Activated naive CD4-positive, alpha-beta T cell treated with anti-CD3 and anti-CD28 coated beads, Interleukin-2, amount 50 U/mL, for 16 hours (primary cell): ENCODE measurements at places on chromosomes 2 and 18.
A peak's percentile ranks its signal among the peaks of the same experiment; 100 is the strongest.

GRCh38 chr18:62987859-62988258 is 272.5 kb downstream of the PHLPP1 start:
- DNase-seq: no peak

GRCh38 chr18:23945416-23946079 is 69.0 kb upstream of the TTC39C start:
- DNase-seq: no peak

DNA sequence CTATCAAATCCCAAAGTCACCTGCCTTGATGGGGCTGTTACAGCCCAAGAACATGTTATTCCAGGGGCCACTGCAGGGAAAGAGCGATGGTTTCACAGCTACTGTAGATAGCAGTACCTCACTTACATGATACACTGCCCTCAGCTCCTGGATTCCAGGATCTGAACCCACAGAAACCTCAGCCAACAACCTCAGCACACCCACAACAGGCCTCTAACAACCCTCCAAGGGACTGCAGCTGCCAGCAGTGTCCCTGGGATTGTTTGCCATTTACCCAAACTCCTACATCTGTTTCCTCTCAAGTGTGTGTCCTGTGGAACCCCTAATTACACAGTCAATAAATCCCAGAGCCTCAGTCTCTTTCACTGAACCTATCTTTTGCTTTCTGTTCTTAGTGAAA is 28.2 kb downstream of the OSBPL1A start:
- no peak for DNase-seq

DNA sequence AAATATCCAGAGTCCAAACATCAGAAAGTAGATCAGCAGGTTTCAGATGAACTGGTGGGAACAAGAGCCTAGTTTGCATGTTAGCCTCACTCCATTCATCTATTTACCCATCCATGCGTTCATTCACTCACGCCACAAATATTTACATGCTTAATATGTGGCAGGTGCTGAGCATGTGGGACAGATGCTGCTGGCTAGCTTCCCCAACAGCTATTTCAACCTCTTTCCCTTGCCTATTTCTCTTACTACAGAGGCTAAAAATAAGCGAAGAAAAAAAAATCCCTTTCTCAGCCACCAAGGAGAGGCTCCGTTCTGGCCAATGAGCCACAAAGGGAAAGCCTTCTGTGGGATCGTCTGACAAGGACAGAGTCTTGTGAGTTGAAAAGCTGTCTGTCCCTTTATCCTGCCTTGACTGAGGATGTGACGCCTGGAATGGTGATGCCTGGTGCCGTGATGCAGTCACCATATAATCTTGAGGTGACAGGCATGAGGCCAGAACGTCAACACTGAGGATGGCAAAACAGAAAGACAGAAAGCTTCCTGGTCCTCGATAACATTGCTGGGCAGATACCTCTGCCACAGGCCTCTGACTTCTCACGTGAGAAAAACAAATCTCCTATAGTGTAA is 78.2 kb downstream of the KCTD1 start:
- no peak for DNase-seq

DNA sequence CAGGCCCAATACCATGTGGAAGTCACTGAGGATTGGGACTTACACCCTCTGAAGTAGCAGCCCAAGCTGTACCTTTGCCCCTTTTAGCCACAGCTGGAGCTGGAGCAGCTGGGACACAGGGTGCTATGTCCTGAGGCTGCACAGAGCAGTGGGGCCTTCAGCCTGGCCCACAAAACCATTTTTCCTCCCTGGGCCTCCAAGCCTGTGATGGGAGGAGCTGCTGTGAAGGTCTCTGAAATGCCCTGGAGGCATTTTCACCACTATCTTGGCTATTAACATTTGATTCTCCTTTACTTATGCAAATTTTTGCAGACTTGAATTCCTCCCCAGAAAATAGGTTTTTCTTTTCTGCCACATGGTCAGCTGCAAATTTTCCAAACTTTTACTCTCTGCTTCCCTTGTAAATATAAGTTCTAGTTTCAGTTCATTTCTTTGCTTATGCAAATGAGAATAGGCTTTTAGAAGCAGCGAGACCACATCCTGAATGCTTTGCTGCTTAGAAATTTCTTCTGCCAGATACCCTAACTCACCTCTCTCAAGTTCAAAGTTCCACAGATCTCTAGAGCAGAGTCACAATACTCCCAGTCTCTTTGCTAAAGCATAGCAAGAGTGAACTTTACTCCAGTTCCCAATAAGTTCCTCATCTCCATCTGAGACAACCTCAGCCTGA is 213.8 kb upstream of the MGAT5 start:
- no peak for DNase-seq

GRCh38 chr2:69843993-69844392 is 14.5 kb downstream of the GMCL1 start:
- no peak for DNase-seq

- DNase-seq: no peak
Observed at GRCh38 chr2:12948961-12949353, 232.2 kb downstream of the TRIB2 start.

- no peak for DNase-seq
Observed at GRCh38 chr2:224260372-224261020, 141.4 kb downstream of the FAM124B start.

- no peak for DNase-seq
Observed at GRCh38 chr2:161250864-161251436, 57.3 kb upstream of the PSMD14 start.

DNA sequence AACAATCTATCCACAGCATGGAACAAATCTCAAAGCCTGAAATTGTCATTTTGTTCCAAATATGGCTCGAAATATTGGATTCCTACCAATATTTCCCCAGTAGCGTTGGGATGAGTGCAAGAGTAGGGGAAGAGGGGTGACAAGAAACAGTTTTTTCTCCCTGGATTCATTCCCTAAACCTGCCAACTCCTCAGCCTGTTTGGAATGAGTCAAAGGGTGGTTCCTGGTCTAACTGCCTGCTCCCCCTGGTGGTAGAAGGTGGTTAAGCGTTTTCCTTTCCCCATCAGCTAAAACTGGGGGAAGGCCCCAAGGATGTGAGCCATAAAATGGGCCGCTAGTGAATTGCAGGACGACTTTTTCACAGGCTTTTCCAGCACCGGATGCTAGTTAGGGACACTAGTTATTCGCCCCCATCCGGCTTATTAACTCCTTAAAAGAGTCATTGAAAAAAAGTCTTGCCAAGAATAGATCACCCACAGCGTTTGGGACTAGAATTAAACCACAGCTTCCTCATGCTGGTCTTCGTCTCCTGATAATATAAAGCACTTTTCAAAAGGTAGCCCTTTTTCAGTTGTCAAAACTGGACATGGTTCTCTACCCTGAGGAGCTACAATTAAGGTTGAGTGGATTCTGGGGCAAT is 72.5 kb downstream of the DHRS9 start:
- DNase-seq: peak; percentile 52

DNA sequence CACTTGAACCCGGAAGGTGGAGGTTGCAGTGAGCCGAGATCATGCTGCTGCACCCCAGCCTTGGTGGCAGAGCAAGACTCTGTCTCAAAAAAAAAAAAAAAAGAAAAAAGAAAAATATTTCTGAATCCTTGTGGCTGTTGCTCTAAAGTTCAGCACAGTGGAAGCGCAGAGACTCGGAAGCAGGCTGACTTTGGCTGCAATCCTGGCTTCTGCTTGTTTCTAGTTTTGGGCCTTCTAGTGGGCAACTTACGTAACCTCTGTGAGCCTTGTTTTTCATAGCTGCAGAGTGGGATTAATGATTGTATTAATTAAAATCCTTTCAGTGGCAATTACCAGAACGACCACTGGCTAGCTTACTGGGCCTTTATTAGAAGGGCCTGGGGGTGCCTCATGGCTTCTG is 28.4 kb downstream of the GNLY start:
- DNase-seq: no peak

DNA sequence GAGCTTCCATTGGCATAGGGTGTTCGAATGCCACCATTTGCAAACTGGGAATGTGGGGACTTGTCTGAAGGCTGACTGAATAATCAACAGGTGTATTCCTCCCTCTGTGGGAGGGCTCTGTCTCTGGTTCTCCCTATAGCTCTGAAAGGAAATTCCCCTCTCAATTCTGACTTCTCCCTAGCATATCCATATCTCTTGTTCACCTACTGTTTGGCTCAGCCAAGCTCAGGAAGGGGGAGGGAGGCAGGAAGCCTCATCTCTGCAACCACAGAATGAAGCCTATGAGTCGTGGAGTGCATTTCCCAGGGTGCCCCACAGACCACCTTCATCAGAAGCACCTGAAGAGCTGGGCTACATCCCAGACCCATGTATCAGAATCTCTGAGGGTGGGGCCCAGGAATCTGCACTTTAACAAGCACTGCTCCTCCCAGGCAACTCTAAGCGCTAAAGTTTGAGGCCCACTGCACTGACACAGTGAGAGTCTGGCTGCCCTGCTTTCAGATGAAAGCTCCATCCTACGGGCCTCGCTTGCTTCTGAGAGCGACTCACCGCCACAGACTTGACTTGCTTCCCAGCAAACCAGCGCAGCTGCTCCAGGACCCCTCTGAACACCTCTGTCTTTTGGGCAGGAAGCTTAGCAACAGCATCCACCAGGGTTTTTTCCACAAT is 32.0 kb downstream of the XDH start:
- no peak for DNase-seq

GRCh38 chr2:216492597-216493333 is 5.9 kb upstream of the RPL37A start:
- DNase-seq: no peak

- no peak for DNase-seq
Observed at GRCh38 chr2:64453770-64454385, at the start of gene LGALSL. Gene LGALSL, plus strand, starts transcription at chr2:64454162. Its CDS starts 384 bp downstream, at chr2:64454546.

GRCh38 chr18:55375930-55376329 is 212.1 kb downstream of the TCF4 start:
- DNase-seq: no peak

DNA sequence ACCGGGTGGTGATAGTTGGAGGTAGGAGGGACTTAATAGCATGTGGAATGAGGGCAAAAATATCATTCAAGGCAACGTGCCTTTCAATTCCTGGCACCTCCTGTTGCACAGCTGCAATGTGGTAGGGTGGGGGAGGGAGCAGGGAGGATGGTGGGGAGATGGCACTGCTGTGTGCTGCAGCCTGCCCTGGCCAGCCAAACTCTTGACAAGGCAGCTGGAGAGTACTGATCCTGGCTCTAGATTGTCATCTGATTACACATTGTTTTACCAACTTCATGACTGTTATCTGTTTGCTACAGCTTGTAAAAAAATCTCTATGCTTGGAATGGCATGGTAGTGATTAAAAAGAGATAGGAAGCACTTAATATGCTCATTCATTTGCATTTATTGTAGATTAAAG is 47.7 kb downstream of the PLCL1 start:
- no peak for DNase-seq

DNA sequence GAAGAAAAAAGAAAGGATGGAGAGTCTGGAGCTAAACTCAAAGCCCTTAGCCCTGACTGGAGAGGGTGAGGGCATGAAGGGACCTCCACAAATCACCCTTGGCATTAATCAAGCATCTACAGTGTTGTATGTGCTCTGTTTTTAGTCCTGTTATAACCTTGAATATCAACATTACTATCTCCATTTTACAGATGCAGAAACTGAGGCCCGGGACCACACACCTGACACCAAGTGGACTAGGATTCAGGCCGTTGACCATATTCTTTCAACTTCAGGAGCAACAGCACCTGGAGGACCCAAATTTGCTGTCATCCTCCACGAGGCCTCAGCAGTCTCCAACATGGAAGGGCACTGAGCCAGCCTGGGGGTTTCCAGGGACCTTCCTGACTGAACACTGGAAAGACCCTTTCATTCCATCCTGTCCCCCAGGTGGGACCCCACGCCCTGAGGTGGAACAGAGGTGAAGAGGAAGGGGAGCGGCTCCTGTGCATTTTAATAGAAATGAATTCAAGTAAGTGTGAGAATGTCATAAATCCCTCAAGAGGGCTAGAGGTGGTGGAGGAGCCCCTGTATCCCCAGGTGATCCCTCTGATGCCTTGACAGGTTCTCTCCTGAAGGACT is 41.0 kb downstream of the SERTAD2 start:
- DNase-seq: no peak

- DNase-seq: no peak
Observed at GRCh38 chr2:70954886-70955285, 19.2 kb downstream of the ATP6V1B1 start.

DNA sequence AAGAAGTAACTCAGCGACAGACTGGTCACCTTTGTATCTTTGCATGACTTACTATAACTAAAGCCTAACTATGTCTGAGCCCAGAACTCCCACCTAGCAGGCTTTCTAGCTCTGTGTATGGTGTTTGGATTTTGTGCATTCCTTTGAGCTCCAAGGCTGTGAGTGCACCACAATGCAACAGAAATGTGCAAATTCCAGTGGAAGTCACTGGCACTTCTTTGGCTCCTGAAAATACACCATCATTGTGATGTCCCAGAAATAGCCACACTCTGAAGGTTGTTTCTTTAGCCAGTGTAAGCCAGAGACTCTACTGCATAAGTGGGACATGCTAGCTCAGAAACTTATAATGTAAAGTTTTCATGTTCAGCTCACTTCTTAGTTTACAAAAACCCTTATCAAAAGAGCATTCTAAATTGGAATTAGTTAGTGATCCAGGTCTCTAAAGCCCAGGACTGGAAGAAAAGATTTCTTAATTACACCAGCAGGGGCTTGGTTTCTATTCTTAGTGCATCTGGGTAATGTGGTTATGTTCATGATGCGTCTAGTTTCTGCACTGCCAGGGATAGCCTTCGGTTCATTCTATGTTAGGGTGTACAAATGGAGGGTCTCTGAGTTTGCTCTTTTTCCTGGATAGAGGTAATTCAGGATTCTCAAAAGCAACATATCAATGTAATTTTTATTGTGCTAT is 1239.5 kb upstream of the ZEB2 start:
- DNase-seq: no peak

DNA sequence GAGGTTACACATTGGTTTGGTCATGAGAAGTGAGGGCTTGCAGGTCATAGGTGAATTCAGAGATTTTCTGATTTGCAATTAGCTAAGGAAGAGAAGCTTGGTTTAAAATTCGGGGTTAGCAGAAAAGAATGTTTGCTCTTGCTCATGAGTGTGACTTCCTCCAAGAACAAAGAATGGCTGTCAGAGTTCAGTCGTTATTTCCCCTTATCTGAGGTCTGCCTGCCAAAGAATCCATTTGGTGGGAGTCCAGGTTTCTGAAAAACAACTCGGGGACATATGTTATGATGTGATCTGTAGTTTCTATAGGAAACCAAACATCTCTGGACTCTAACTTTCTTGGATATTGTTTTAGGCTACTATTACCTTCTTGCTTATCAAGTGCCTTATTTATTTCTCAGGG is 3.2 kb upstream of the UGT1A6 start:
- no peak for DNase-seq

DNA sequence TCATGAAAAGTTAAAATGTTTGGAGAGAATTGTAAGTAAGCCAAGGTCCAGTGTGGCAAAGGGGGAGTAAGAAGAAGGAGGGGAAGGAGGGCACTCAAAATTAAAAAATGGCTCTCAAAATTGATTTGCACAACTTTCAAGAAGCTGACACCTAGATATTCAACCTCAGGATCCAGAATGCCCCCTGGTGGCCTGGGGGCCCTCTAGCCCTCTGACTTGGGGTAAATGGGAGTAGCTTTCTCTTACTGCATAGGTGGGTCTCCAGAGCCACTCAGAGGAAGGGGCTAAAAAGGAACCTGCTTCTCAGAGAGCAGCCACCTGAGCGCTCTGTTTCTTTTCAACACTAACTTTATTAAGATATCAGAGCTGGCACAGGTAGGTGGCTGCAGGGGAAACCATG is 968.5 kb downstream of the BCL11A start:
- DNase-seq: no peak

- DNase-seq: no peak
Observed at GRCh38 chr2:73232403-73233153, 461 bp downstream of the PRADC1 start.
